ENCODE measurements at places on chromosomes 3 and 15.

GRCh38 chr15:31358957-31359701 lies 32.5 kb downstream of the KLF13 start:
- no peak for DNase-seq

- DNase-seq = peak; percentile 39
Observed at GRCh38 chr3:186099178-186099577, 9.7 kb downstream of the ETV5 start.

DNA sequence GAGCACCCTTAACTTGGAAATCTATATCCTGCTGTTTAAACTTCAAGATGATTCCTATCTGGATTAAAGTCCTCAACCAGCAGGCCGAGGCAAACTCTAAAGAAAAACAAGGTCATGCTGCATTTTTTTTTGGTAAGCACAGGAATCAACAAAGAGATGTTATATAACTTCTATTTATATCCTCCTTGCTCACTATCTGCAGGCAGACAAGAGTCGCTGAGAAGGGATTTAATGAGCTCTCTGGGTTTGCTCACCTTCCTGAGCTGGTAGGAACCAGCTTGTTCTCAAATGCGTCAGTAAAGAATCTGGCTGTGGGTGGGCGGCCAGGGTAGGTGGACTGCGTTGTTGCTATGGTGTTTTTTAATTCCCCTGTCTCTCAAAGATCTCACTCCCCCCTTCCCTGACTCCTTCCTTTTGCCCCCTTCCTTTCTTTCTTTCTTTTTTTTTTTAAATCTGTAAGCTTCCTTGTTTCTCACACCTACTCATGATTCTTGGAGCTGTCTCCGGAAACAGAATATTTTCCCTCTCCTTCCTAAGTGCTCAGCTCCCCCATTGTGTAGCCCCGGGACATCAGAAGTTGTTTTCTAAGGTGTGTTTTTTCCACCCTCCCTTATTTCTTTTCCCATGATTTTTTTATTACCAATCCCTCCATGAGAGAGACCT lies 228.8 kb upstream of the BHLHE40 start:
- DNase-seq = no peak

- DNase-seq = no peak
Observed at GRCh38 chr15:70508561-70509281, 254.6 kb downstream of the UACA start.

DNA sequence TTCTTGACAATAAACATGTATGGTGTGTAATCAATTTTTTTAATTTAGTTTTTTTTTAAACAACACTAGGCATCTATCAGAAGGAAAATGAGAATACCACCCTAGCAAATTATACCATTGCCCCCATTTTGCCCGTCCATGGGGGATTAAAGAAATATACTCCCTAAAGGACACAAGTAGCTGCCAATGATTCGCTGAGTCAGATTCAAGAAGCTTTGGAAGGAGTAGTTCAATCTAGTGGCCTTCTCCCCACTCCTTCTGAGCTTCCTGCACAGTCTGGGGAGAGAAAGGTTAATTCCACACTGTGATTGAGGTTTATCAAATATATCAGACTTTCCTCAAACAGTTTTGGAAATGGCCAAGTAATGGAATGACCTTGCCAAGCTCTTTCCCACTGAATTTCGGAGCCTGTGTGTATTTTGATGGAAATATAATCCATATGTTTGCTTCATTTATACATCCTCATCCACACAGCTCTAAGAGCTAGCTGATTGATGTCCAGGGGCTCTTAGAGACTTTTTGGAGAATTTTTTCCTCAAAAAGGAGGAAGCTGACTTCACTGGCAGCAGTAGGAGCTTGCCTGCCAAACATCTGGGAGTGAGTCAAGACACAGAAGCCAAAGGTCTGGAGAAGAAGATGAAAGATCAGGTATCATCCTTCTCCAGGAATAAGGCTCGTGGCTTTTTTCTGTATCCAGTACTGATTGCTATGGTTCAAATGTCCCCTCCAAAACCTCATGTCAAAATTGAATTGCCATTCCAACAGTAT lies 478.5 kb upstream of the PROK2 start:
- DNase-seq = no peak

DNA sequence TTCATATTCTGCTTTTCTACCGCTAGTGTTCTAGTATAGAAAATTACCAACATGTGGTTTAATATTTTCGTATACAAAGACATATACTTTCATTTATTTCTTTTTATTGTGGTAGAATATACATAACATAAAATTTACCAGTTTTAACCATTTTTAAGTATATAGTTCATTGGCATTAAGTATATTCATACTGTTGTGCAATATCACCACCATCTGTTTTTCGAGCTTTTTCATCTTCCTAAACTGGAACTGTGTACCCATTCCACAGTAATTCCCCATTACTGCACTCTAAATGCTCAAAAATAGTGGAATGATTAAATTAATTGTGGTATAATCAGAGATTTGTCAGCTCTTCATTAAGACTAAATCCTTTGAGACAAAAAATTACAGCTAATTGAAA lies 62.9 kb downstream of the ECT2 start:
- no peak for DNase-seq

DNA sequence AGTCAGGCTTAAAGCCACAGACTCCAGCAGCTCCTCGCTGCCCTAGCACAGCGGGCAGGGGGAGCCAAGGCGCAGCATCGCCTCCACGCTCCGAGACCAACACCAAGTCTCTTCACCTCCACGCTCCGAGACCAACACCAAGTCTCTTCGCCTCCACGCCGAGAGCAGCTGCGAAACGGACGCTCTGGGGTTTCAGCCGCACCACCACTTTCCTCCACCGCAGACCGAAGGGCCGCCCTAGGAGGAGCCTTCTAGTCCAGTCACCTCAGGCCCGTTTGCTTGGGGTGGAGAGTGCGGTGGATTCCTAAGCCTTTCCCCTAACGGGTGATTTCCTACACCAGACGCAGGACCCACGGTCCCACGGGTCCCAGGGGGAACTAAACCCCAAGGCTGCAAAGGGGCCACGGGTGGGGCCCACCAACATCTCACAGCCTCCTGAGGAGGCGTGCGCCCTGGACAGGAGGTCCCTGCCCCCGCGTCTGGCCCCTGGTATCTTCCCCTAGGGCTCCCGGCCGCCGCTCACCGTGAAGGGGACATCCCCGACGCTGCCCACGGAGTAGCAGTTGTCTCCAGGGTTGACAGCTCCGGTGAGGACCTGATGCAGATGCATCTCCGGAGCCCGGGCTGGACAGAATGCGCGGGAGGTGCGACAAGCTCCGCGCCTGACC lies 501 bp downstream of the DMXL2 start:
- DNase-seq = peak; percentile 64

DNA sequence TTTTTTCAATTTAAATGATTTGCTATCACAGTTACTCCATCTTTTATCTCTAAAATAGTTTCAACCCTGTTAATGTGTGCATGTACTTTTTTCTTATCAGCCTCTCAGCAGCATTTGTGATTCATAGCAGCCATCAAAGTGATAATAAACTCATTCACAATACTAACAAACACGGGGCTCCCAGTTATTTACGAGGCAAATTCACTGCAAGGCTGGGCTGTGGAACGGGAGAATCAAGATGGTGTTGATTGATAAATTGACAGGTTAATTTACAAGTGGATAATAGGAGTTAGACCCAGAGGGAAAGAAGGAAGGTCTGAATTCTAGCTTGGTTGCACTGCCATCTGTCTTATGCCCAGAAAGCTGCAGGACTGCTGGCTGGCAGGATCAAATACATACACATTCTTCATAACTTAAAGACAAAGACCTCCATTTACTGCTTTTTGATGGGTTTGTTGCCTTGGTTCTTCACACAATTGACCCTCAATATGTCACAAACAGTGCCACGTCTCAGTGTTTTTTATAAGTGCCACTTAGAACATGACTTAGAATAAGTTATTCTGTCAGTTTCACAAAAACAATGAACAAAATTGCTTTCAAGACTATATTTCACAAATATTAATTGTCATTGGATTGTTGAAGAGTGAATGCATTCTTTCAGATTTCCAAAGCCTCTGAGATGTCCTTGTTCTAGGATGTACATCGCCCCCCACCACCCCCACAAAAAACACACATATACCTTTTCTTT lies 562.8 kb downstream of the NR2F2 start:
- DNase-seq = peak; percentile 17

DNA sequence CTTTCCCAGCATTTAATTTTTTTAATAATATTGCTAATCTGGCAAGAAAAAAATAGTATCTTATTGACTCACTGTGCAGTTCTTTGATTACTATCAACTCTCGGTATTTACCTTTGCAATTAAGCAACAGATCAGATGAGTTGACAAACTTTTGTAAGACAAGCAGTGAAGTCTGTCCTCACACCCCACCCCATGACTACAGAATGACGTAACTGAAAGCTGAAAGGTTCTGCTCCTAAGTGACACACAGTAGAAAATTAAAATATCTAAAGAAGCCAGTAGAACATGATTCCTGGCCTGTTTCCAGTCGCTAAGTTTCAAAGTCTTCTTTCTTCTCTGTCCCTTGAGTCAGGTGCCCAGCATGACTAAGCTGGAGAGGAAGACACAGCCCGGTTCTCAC lies 135.5 kb downstream of the STT3B start:
- DNase-seq = no peak

GRCh38 chr3:55489798-55490132 lies 2.7 kb upstream of the WNT5A start:
- DNase-seq = peak; percentile 50

GRCh38 chr3:126511291-126511690 lies 6.3 kb downstream of the UROC1 start:
- DNase-seq = peak; percentile 13

GRCh38 chr15:77546050-77546501 lies 86.6 kb downstream of the LINGO1 start:
- no peak for DNase-seq

GRCh38 chr15:31483053-31483985 lies 156.7 kb downstream of the KLF13 start:
- no peak for DNase-seq

GRCh38 chr3:123102826-123103225 lies 36.0 kb downstream of the PDIA5 start:
- DNase-seq = no peak

GRCh38 chr3:53820084-53820483 lies 26.1 kb downstream of the CHDH start:
- no peak for DNase-seq

GRCh38 chr15:49817100-49817499 lies 196.3 kb downstream of the DTWD1 start:
- no peak for DNase-seq

DNA sequence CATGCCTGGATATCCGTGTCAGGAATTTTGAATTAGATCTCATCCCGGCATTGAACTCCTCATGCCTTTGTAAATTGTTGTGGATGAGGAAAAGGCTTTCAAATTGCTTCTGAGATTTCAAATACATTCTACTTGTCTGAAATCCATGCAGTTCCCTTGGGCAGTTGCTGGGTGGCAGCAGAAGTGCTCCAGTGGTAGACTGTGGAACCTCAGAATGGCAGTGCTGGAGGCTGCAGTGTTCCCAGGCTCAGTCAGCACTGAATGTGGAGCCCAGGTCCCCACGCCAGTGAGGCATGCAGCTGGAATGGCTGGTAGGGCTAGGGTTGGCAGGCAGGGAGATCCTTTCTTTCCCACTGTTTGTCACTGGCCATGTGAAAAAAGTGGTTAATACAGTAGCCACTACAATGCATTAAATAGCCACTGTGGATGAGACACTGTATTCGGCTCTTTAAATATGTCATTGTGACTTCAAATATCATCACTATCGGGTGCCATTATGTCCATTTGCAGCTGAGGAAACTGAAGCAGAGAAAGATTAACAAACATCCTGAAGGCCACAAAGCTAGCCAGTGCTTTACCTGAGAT lies 98.6 kb downstream of the TPRG1 start:
- DNase-seq = peak; percentile 56

DNA sequence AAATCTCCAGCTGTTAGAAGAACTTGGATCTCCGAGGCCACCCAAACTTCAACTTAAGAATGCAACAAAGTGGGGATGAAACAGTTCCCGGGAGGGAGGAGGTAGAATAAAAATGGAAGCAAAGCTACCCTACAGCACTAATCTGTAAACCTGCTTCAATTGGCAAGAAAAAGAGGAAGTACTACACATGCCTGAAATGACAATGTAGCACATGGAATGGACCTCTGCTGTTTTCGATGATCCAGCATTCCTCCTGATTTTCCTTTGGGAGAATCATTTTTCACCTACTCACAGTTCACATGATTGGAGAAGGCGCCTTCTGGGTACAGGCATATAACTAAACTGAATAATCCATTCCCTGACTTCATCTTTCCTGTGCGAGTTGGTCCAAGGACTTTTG lies 1081.5 kb downstream of the FHIT start:
- no peak for DNase-seq

GRCh38 chr15:85172846-85173490 lies 191.3 kb downstream of the PDE8A start:
- no peak for DNase-seq

GRCh38 chr3:152714507-152714906 lies 120.4 kb upstream of the P2RY1 start:
- DNase-seq = no peak

DNA sequence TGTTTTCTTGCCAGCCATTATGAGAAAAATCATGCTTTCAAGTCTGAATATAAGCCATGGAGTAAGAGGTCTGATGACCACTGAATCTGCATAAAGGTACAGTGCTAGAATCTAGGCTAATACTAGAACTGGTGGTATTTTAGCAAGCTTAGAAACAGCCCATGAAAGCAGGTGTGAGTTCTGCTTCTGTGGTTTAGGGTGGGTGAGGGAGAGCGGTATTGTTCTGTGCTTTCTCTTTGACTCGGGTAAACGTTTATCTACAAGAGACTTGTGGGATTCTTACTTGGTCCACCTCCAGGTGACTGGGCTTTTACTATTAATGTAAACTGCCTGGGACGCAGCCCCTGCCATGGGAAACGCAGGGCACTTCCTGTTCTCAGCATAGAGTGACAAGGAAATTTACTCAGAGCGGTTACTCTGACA lies 55.2 kb downstream of the PGPEP1L start:
- no peak for DNase-seq

DNA sequence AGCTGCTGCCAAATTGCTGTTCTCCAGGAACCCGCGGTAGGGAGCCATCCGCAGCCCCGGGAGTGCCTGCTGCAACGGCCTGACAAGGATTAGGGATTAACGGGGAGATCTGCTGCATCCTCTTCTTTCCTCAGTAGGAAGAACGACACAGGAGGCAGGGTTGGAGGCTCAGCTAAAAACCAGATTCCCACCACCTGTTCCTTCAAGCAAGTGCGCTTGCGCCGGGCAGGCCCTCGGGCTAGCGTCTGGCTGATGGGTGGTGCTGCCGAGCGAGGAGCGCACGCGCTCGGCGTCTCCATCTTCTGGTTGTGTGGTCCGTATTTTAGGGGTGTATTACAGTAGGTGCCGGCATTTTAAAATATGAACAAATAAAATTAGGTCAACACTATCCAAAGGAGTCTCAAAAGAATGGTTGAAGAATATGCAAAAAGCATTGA lies 25.4 kb upstream of the SLC25A26 start:
- peak; percentile 79 for DNase-seq

GRCh38 chr3:78825858-78826215 lies 942.0 kb downstream of the ROBO1 start:
- DNase-seq = no peak

GRCh38 chr3:125019271-125019670 lies 36.5 kb downstream of the HEG1 start:
- DNase-seq = no peak

DNA sequence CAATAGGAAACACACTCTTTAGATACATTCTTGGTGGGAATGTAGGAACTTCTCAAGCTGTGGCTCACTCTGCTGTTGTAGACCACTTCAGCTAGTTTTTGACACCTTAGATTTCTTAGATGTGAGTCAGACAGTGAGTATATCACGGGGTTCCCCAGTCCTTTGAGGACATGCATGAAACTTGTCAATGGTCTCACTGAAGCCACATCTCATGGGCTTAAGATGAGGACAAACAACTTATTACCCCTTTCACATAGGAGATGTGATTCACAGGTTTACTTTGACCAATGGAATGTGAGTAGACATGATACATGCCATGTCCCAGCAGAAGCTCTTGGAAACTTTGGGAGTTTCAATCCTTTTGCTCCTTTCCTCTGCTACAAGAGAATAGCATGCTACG lies 325.5 kb downstream of the CHST2 start:
- no peak for DNase-seq
